ENCODE measurements at places on chromosomes 6 and 20. TPM values are rescaled to one million over a fixed set of nuclear protein-coding genes. Genes with fewer than 3 reads are reported as not detected.
A peak's percentile ranks its signal among the peaks of the same experiment; 100 is the strongest.

DOK5 gene
- not detected for total RNA-seq

CLIC5 gene
- total RNA-seq, result not detected

RAB32 gene
- total RNA-seq, result 39.7 TPM

SNAI1 gene
- 0.23 TPM for total RNA-seq

NNAT gene
- total RNA-seq, result not detected

B3GAT2 gene
- not detected for total RNA-seq

BMP5 gene
- total RNA-seq, result not detected

GRCh38 chr6:106448000-106448426, 87.5 kb downstream of the CRYBG1 start:
- DNase-seq, result no peak

GRCh38 chr20:11520596-11520995, 397.1 kb upstream of the BTBD3 start:
- DNase-seq, result no peak

GRCh38 chr6:158810155-158811095, 8.7 kb downstream of the EZR start:
- no peak for DNase-seq

GRCh38 chr6:168368066-168368820, 48.7 kb upstream of the DACT2 start:
- DNase-seq, result no peak

GRCh38 chr20:47191074-47191673, 165.3 kb downstream of the ZMYND8 start:
- DNase-seq, result peak; percentile 61

DNA sequence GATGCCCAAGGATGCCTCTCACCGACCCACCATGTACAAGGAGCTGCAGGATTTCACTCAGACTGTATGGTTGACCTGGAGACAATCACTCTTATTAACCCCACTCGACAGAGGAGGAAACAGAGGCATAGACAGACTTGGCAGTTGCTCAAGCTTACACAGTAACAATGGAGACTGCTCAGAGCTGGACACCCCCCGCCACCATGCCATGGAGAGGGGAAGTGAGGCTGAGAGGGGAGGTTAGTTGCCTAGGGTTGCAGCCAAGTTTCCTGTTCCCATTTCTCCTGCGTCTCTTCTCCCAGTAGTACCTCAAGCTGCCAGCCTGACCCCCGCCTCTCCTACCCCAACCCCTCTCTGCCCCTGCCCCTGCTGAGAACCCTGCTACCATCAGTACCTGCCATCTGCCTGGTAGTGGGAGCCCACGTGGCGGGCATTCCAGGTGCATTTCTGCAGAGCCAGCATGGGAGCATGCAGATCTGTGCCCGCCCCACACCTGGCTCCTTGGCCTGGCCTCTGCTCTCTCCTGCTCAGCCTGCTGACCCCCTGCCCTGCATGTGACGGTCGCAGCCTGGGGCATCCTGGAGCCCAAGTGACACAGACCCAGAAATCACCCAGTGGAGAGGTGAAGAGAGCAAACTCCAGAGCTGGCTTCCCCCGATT, 157.7 kb downstream of the PREX1 start:
- DNase-seq, result no peak

GRCh38 chr6:53441761-53442160, 93.0 kb upstream of the ELOVL5 start:
- DNase-seq, result no peak

- peak; percentile 53 for DNase-seq
These were observed 25.8 kb downstream of the NKAIN2 start for GRCh38 chr6:123829302-123829953.

- DNase-seq, result no peak
These were observed 12.0 kb downstream of the ITPR3 start for GRCh38 chr6:33633084-33633461.
